ENCODE measurements at places on chromosomes 6 and 20.

DNA sequence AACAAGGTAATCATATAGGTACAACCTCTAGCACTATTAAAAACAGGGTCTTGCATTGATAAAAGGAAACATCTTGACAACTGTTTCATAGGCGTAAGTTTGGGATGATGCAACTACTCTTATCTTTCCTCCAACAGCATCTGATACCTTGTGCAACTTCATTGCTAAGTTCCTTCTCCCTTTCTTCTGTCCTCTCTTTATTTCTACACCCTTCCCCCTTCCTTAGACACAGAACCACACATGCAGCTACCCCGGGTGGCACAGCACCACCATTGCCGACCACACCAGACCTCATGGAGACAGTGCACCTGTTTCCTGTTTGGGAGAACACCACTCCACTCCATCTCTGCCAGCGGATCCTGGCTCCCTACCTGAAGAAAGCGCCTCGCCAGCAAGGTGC, 14.4 kb downstream of the MYB start:
- DNase-seq, result no peak

GRCh38 chr6:42988486-42989020, 4.2 kb downstream of the PPP2R5D start:
- no peak for DNase-seq

GRCh38 chr20:49210101-49210756, 9.0 kb upstream of the DDX27 start:
- DNase-seq, result no peak

DNA sequence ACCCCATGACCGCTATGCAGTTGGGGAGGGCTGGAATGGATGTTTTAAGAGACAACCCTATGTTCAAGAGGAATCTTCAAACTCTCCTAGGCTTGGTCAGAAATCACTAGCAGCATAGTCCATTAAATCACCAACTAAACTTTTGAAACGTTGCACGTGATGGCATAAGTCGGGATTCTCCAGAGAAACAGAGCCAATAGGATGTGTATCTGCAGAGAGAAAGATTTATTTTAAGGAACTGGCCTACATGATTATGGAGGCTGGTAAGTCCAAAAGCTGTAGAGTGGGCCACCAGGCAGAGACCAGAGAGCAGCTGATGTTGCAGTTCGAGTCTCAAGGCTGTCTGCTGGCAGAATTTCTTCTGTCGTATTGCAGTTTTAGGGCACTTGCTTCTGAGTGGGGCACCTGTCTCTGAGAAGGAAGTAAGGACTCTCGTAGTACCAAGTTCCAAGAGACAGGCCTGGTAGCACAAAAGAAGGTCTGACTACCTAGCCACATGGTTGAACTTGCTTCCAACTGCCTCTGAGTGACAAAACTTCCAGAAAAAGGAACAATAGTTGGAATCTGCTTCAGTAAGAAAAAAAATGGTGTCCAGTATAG, 11.9 kb upstream of the IFNGR1 start:
- no peak for DNase-seq

GRCh38 chr6:138818496-138819194, 22.8 kb downstream of the ECT2L start:
- DNase-seq, result no peak

DNA sequence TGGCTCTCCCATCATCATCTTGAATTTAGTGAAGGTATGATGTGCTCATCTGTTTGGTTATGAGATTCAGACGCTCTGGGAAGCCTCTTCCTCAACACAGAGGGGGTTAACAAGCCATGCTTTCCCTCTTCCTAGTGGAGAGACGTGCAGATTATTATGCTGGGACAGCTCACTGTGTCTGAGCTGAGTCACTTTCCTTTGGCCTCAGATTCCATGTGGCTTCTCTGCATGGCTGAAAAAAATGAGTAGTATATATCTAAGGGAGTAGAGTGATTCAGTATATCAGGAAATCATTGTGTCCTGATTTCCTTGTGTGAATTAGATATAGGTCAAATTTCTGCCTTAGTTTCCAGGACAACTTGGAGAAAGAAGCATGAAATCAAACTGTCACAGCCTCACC, 52.6 kb downstream of the FIG4 start:
- no peak for DNase-seq

GRCh38 chr6:41523915-41524633, 22.1 kb upstream of the FOXP4 start:
- DNase-seq, result no peak

GRCh38 chr6:128595544-128595943, 75.1 kb upstream of the PTPRK start:
- no peak for DNase-seq

GRCh38 chr20:57384953-57385761, 6.0 kb upstream of the RBM38 start:
- DNase-seq, result no peak

DNA sequence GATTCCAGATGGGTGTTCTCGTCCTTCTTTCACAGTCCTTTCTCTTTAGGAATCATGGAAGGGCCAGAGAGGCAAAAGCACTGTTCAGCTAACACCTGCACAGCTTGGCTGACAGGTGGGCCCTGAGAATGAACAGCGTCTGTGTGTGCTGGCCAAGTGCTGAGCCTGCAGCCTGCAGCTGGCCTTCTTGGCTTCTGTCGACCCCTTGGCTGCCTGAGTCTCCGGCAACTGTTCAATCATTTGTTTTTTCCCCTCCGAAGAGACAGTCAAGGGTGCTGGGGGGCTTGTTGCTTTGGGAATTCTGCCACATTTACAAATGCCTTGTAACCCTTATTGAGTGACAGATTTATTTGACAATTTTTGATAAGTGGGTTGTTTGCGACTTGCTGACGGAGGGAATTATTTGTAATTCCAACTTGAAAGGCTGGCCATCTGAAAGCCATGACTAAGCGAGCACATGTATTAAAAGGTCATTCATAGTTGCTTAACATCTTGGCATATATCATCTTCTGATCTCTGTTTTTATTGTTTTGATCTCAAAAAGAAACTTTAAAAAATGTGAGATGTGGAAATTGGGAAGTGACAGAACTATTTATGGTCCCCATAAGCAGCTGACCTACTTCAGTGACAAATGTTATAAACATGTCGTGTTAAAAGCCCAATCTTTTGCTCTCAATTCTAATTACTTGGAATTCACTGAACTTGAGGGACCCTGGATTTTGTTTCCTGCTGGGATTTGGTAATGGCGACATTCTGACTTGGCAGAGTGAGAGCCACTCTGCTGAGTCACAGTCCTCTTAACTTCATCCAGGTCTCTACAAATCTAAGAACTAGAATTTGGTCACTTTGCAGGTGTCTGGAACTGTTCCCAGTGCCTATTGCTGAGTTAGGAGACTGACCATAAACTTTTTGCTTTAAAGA, 41.9 kb upstream of the FERMT1 start:
- no peak for DNase-seq

DNA sequence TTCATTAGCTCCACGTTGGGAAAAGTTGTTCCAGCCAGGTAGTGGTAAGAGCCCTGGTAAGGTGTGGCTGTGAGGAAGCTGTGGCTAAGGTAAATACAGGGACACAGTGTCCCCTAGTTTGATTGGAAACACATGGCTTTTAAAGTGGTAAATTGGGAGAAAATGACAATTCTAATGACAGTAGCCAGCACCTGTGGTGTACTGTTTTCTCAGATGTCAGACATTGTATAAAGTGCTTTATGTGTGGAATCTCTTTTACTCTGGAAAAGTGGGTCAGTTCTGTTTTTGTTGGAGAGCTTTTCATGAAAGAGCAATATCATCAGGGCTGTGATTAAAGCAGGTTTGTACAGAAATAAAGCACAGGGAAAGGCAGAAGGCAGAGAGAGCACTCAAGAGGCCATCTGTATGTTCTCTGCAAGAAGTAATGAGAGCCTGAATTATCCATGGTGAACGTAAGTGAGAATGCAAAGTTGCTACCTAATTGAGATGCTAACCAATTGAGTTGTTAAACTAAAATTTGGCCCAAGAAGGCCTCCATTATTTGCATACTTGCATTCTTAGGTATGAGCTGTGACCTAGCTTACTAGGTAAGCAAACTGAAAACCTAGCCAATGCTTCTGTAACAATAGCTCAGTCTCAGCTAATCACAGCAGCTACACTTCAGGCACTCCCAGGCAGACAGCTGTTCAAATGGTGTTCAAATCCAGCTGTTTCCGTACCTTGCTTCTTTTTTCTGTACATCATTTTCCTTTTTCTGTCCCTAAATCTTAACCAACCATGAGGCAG, 28.2 kb downstream of the MRAP2 start:
- DNase-seq, result no peak

- no peak for DNase-seq
Measured at GRCh38 chr20:33024243-33024560, 7.2 kb upstream of the BPIFB6 start.

DNA sequence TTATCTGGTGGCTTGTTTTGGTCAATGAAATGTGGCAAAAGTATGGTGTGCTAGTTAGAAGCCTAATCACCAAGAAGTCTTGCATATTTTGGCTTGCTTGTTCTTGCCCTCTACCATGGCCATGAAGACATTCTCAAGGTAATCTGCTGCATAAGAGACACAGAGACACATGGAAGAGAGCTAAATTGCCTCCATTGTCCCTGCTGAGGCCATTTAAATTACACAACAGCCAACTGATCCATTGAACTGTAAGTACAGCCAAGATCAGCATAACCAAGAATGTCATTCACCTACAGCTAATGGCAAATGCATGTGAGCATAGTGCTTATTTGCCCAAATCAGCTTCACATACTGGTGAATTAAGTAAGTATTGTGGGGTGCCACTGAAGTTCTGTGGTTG, 603.8 kb downstream of the FRK start:
- DNase-seq, result no peak

DNA sequence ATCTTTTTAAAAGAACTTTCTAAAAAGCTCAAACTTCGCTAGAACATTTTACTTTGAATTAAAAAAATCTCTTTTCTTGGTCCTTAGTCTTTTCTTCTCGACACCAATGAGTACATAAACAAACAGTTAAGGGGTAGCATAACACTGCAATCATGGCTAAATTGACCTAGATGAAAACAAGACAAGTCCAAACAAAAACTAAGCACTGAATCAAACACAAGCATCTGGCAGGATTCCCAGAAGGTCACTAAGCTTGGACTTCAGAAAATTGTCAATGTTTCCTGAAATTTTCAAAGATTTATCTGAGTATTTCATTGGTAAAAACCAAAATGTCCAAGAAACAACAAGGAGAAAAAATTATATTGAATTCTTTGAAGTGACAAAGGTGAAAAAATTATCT, 5.0 kb downstream of the COL21A1 start:
- no peak for DNase-seq

DNA sequence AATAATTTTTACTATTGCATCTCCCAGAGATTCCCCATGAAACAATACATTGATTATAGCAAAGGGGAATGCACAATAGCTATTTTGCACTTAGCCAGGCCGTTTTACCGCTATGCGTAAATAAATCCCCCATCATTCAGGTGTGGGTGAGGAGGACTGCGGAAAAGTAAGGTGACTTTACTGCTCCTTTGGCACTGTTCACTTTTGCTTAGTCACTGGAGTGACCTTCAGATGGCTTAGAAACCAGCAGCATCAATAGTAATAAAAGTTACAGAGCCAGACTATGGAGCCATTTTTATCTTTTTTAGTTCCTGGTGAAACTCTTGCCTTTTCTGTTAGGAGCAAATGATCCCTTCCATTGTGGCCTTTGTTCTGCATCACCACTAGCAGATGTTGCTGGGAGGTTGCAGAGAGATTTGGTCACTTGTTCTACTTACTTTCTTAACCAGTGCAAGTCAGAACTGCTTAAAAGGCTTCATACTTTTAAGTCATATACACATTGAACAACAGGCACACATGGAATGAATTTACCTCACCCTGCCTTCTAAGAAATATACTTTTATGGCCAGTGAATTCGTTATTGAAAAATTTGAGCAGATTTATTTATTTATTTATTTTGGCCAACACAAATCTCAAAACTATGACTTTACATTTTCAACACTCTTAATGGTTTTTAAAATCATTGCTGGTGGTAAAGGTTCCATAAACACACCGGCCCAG, 12.1 kb upstream of the BTBD3 start:
- no peak for DNase-seq

DNA sequence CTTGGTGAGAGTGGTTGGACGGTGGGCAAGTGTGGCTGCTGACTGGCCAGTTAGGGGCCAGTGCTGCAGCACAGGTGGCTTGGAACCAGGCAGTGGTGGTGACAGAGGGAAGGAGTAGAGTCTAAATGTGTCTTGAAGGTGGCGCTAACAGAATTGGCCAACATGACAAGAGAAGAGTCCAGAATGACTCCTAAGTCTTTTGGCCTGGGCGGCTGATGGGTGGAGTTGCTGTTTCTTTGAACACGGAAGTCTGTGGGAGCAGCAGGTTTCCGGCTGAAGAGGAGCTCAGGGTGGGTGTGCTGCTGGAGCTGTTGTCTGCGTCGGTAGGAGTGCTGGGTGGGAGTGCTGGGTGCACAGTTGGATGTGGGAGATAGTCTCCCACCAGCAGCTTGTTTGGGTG, 10.1 kb downstream of the LSM14B start:
- no peak for DNase-seq

- DNase-seq, result peak; percentile 92
Measured at GRCh38 chr20:62651285-62652021, 9.2 kb downstream of the SLCO4A1 start.

Measured in CD4-positive, alpha-beta T cell treated with Interleukin-17A for 4 hours (primary cell).